ENCODE measurements at places on chromosomes 1 and 21. TPM values are rescaled to one million over a fixed set of nuclear protein-coding genes. Genes with fewer than 3 reads are reported as not detected.

GRCh38 chr1:227891223-227891954 is 56.3 kb downstream of the WNT9A start:
- H3K4me1 ChIP-seq: peaks cover 33% of the 10 kb centered on the region
- H3K27me3 ChIP-seq: no peaks in the 10 kb centered on the region
- no peak overlapping the region for H3K27ac ChIP-seq
- no peak overlapping the region for H3K4me3 ChIP-seq
- DNase-seq: no peak
- H3K36me3 ChIP-seq: no peaks in the 10 kb centered on the region

DNA sequence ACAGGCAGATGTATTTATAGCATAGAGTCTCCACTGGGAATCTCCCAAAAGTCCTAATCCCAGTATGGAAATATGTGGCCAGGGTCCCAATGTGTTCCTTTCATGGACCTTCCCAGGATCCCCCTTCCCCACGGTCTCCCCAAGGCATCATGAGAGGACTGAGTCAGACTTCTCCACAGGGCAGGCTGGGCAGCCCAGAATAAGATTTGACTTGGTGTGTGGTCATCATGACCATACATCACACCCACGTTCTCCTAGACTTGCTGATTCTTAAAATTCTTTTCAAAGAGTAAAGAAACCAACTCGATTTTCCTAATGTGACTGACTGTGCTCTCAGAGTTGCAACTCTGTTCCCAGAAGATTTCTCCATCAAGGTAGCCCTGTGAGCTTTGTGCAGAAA is 93.9 kb upstream of the CD34 start:
- no peak overlapping the region for H3K27ac ChIP-seq
- no peaks in the 10 kb centered on the region for H3K27me3 ChIP-seq
- H3K4me3 ChIP-seq: no peak overlapping the region
- no peak for DNase-seq

GRCh38 chr21:36460866-36461265 is 19.1 kb downstream of the CLDN14 start:
- DNase-seq: no peak
- H3K27me3 ChIP-seq: no peaks in the 10 kb centered on the region
- no peaks in the 10 kb centered on the region for H3K36me3 ChIP-seq
- no peak overlapping the region for H3K27ac ChIP-seq
- no peaks in the 10 kb centered on the region for H3K4me1 ChIP-seq

DNA sequence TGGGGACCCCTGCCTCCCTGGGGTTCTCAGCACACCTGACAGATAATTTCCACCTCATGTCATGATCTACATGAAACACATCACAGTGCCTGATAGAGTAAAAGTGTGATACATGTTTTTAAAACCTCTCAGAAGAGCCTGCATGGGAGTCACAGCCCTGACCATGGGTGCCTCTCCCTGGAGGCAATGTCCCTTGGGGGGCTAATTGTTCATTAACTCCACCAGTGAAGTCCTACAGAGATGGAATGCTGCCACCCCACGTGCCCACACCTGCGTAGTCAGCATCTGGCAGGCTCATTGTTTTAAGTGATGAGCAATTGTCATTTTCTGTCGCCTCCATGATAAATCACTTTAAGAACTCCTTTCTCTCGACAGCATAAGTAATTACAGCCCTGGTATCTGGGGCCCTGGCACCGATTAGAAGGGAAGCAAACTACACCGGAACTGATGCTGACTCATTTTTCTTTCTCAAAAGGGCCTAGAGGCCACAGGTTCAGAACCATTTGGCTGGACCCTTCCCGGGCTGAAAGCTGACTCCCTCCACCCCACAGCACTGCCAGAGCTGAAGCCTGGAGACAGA is 109.6 kb upstream of the GJB5 start:
- H3K4me1 ChIP-seq: no peaks in the 10 kb centered on the region
- peaks cover 21% of the 10 kb centered on the region for H3K27me3 ChIP-seq
- no peak overlapping the region for H3K4me3 ChIP-seq
- no peaks in the 10 kb centered on the region for H3K36me3 ChIP-seq
- H3K27ac ChIP-seq: no peak overlapping the region
- DNase-seq: no peak

DNA sequence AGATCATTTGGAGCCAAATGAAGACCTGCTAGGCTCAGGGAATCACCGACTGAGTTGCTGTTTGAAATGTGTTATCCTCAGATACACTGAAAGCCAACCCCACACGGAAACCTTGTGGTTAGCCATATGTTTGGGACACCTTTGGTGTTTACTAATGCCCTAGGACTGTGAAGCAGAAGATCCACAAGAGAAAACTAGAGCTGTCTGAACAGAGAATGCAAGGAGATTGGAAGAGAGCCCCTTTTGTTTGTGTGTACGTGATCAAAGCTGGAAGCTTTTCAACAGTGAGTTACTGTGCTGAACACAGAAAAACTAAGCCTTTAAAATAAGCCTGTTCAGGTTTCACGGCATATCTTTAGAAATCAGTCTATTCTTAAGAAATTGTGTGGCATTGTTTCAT is 908.2 kb upstream of the ADGRL2 start:
- H3K27me3 ChIP-seq: no peaks in the 10 kb centered on the region
- no peaks in the 10 kb centered on the region for H3K4me1 ChIP-seq
- no peak overlapping the region for H3K4me3 ChIP-seq

DNA sequence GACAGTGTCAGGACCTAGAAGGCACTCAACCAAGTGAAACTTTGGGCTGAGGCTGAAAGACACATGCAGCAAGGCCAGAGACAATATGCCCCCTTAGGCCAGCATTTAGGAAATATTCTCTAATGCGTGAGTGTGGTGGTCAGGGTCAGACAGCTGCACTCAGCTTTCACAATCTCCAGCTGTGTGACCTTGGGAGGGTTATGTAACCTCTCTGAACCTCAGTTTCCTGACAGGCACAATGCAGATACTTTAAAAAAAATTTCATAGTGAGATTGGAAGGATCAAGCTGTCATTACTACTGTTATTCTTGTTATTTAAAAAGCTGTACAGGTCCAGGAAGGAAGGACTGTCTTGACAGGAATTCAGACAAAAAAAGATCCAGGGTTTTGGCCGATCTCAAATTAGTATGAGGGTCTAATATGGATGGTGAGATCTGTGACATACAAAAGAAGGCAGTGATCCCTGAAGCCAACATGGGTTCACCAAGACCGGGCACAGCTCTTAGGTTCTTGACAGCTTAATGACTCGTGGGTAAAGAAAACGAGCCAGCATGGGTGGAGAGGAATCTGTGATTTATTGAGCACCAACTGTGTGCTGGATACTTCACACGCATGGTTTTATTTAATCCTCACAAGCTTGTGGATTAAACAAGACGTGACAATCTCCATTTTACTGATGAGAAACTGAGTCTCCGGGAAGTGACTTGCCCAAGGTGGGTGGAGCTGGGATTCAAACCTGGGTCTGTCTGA is 54.6 kb upstream of the POU3F1 start:
- H3K36me3 ChIP-seq: no peaks in the 10 kb centered on the region
- H3K4me3 ChIP-seq: no peak overlapping the region
- H3K27ac ChIP-seq: no peak overlapping the region

DNA sequence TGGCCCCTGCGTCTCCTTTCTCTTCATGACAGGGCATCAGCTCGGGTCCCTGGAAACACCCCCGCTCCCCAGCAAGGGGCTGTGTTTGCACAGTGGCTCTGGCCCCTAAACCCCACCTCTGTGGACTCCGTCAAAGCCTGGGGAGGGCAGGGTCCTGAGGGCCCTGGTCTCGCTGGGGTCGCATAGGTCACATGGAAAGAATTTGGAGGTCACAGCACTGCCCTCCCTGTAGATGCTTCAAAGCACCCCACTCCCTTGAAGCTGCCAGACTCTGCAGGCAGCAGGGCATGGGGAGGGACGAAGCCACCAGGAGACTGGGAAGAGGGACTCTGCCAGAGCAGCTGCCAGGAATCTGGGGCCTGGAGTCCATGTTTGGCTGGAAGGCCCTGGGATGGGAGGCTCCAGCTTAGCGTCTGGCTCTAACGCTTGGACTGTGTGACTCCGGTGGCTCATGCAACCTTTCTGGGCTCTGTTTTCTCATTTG is 36.6 kb upstream of the ECE1 start:
- DNase-seq: no peak
- H3K36me3 ChIP-seq: peaks cover 4% of the 10 kb centered on the region
- H3K27ac ChIP-seq: peak overlapping the region; percentile 73
- H3K4me3 ChIP-seq: no peak overlapping the region

GRCh38 chr1:156104065-156104810 is 10.3 kb upstream of the LMNA start:
- H3K27ac ChIP-seq: peak overlapping the region; percentile 29
- no peaks in the 10 kb centered on the region for H3K27me3 ChIP-seq
- H3K36me3 ChIP-seq: no peaks in the 10 kb centered on the region

- no peaks in the 10 kb centered on the region for H3K27me3 ChIP-seq
- H3K4me1 ChIP-seq: no peaks in the 10 kb centered on the region
- no peaks in the 10 kb centered on the region for H3K36me3 ChIP-seq
- H3K27ac ChIP-seq: no peak overlapping the region
- no peak overlapping the region for H3K4me3 ChIP-seq
Observed at GRCh38 chr1:154769193-154769895, 100.7 kb downstream of the KCNN3 start.

GRCh38 chr1:156602557-156602993 is 1.3 kb upstream of the GPATCH4 start:
- no peak for DNase-seq
- peaks cover 15% of the 10 kb centered on the region for H3K36me3 ChIP-seq
- H3K27ac ChIP-seq: no peak overlapping the region
- H3K27me3 ChIP-seq: no peaks in the 10 kb centered on the region

DNA sequence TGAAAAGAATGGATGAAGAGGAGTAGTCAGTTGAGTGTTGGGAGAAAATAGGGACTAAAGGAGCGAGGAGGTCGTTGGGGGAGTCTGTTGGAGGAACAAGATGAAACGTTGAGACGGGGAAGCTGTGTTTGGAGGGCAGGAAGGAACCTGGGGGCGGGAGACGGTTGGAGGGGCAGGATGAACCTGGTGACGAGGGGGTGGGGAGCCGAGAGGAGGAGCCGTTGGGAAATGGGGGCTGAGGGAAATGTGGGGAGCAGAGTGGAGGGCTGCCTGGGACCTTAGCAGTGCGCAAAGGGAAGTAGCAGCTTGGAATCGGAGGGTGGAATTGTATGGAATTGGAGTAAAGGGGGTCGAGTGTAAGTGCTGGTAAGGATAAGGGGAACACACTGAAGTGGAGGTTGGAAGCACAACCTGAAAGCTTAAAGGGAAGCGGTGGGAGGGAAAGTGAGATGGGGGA is 630 bp downstream of the MTF2 start:
- peak; percentile 48 for DNase-seq
- no peaks in the 10 kb centered on the region for H3K27me3 ChIP-seq
- H3K4me1 ChIP-seq: peaks cover 19% of the 10 kb centered on the region

The AMY1B gene
- not detected for total RNA-seq

The CHRNB2 gene
- total RNA-seq: not detected

The MEX3A gene
- 0.36 TPM for total RNA-seq

The RNU1-3 gene
- 5,937 TPM for total RNA-seq

All from CD4-positive, alpha-beta T cell (primary cell).